ENCODE measurements at places on chromosomes 6 and 20. TPM values are rescaled to one million over a fixed set of nuclear protein-coding genes. Genes with fewer than 3 reads are reported as not detected.

GRCh38 chr20:20360464-20360863, 7.4 kb upstream of the INSM1 start:
- peak; percentile 49 for DNase-seq

GRCh38 chr6:44057931-44058616, 69.2 kb downstream of the MRPL14 start:
- no peak for DNase-seq

DNA sequence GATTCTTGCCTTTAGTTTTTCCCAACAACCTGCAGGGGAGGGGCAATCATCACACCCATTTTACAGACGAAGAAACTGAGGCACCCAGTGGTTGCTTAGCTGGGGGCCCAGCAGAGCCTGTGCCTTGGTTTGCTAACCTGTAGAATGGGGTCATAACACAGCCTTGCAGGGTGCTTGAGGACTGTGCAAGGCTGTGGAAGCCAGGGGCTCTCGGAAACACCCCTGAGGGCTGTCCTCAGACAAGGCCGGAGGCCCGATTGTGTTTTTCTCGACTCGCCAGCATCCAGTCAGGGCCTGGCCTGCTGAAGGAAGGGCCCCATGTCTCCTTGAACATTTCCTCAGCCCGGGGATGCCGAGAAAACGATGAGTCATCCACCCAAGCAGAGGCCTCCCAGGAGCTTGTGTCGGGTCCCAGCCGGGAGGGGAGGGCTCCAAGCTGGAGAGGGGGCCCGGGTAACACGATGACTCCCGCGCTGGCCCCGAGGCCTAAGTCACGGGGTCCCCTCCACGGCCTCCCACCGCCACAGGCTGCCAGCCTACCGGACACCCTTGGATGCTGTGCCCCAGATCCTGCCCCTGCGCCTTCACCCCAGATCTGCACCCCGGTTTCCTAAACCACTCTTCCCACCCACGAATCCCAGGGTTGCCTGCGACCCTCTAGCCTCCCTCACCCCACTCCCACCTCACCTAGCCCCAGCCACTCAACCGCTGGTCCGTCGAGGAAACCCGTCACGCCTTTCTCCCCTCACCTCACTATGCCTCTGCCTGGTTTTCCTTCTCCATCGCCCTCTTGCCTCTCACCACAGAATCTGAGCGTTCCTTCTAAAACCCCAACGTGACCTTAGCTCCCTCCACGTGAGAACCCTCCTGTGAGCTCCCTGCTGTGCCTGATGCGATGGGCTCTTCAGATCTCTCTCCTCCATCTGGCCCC, 10.6 kb downstream of the NOL4L start:
- peak; percentile 65 for DNase-seq

DNA sequence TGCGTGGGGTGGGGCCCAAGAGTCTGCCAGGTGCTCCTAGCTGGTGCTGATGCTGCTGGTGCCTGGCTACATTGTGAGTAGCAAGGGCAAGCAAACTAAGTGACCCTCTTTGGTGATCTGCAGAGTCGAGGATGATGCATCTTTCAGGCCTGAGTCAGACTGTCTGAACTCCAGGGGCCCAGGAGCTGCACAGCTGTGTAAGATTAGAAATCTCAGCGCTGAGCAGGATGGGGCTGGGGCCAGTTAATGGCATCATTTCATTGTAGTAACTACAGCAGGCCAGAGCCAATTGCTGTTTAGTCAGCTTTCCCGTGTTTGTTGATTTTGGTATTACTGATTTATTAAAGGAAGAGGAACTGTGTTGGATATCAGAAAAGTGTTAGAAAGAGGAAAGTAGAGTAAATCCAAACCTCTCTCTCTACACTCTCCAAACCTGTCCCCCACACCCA, 365.2 kb downstream of the PAX1 start:
- DNase-seq: no peak

GRCh38 chr20:49445176-49445575, 37.3 kb downstream of the KCNB1 start:
- DNase-seq: no peak

DNA sequence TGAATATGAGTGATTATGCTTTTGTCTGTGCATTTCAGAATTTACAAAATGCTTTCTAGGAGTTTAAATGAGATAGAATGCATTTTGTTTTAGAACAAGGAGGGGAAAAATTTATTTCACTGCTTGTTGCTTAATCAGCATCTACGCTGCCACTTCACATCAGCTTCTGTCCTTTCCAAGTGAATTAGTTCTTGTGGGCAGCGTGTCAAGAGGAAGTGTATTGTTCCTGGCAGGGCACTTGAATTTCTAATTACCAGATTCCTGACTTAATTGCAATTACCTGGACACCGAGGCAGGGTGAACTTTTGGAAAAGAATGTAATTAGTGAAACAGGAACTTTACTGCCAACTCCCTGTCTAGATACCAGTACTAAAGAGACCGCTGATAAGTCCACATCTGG, 263.5 kb downstream of the TMEM242 start:
- DNase-seq: no peak

GRCh38 chr6:153476243-153476642, 345.2 kb upstream of the RGS17 start:
- no peak for DNase-seq

DNA sequence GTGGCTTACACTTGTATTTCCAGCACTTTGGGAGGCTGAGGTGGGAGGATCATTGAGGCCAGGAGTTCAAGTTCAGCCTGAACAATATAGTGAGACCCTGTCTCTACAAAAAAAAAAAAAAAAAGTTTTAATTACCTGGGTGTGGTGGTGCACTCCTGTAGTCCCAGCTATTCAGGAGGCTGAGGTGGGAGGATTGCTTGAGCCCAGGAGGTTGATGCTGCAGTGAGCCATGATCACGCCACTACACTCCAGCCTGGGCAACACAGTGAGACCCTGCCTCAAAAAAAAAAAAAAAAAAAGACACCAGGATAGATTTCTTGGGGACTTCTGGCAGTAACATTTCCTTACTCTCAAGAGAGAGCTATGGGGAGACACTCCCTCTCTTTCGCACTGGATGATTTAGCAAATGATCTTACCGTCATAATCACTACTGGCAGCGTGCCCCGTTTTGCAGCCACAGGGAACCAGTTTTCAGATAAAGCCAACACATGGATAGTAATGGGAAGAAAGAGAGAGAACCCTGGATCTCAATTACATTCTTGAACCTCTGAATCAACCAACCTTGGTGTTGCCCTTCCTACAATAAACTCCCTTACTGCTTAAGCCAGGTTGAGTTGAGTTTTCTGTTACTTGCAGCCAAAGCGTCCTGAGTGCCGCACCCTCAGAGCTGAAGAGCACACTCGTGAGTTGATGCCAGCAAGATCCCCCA, 18.1 kb upstream of the PTPN1 start:
- no peak for DNase-seq

GRCh38 chr6:131807644-131808459, at the start of gene ENPP1:
Gene ENPP1, plus strand, starts transcription at chr6:131808020. Its CDS starts 16 bp downstream, at chr6:131808036.
- peak; percentile 52 for DNase-seq

DNA sequence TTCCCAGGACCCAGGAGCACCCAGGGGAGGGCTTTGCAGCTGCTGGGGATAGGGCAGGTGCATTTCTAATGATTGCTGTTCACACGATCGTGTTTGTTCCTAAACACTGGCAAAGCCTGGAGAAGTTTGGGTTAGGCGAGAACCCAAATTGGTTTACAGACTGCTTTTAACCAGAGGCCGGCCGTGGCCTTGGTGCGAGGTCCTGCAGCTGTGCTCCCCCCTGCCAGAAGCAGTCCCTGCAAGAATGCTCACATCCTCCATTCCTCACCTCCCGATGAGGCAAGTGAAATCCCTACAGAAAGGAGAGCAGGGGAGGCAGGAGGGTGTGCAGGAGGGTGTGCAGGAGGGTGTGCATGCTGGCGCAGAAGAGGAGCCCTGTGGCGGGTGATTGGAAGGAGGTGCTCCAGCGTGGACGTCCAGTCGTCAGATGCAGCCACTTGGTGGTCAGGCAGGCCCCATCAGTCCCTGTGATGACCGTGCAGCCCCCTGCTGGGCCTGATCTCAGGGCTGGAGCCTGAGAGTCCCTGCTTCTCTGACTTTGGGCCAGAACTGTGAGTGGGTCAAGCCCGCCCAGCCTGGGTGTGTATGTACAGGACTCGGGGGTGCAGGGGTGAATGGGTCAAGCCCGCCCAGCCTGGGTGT, 55.7 kb upstream of the FRMD1 start:
- DNase-seq: no peak

DNA sequence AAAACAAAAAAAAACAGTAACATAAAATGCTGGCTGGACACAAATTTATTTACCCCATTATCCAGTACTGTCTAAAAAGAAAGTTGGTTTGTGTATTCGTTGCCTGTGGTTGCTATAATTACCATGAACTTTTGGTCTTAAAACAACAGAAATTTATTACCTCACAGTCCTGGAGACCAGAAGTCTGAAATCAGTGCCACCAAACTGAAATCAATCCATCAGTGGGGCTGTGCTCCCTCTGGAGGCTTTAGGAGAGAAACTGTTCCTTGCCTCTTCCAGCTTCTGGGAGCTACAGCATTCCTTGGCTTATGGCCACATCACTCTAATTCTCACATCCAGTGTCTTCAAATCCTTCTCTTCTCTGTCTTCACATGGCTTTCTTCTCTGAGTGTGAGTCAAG, 79.4 kb downstream of the SNX5 start:
- DNase-seq: no peak

GRCh38 chr6:90028066-90028778, 134.0 kb downstream of the GJA10 start:
- peak; percentile 74 for DNase-seq

- peak; percentile 31 for DNase-seq
Observed at GRCh38 chr6:108163267-108163643, 2.6 kb upstream of the NR2E1 start.

GRCh38 chr6:33945931-33946330, 142.1 kb upstream of the MLN start:
- DNase-seq: no peak

Gene HSPA1L
- 1.7 TPM for total RNA-seq

Gene GUCA1A
- not detected for total RNA-seq

Gene CENPQ
- total RNA-seq: 17.5 TPM

Gene MRAP2
- total RNA-seq: not detected

Gene AGPAT4
- total RNA-seq: 4.7 TPM

Gene PSORS1C1
- not detected for total RNA-seq

Gene PKHD1
- not detected for total RNA-seq

Gene MUC22
- total RNA-seq: not detected

Gene ME1
- total RNA-seq: 0.49 TPM

Gene PDE7B
- total RNA-seq: 0.68 TPM
